ENCODE measurements at places on chromosomes 11 and 22.
A peak's percentile ranks its signal among the peaks of the same experiment; 100 is the strongest.

GRCh38 chr11:107598225-107599139 lies 7.5 kb downstream of the ELMOD1 start:
- peak; percentile 38 for DNase-seq

- DNase-seq: no peak
These were observed 35.9 kb downstream of the SHISAL1 start for GRCh38 chr22:44276706-44277356.

DNA sequence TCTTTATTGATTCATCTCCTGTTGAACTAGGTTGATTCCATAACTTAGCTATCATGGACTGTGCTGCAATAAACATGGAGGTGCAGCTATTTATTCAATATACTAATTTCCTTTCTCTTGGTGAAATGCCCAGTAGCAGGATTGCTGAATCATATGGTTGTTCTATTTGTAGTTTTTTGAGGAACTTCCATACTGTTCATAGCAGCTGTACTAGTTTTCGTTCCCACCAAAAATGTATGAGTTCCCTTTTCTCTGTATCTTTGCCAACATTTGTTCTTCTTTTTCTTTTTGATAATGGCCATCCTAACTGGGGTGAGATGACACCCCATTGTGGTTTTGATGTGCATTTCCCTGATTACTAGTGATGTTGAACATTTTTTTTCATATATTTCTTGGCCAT lies 87.2 kb upstream of the NAV2 start:
- DNase-seq: no peak

DNA sequence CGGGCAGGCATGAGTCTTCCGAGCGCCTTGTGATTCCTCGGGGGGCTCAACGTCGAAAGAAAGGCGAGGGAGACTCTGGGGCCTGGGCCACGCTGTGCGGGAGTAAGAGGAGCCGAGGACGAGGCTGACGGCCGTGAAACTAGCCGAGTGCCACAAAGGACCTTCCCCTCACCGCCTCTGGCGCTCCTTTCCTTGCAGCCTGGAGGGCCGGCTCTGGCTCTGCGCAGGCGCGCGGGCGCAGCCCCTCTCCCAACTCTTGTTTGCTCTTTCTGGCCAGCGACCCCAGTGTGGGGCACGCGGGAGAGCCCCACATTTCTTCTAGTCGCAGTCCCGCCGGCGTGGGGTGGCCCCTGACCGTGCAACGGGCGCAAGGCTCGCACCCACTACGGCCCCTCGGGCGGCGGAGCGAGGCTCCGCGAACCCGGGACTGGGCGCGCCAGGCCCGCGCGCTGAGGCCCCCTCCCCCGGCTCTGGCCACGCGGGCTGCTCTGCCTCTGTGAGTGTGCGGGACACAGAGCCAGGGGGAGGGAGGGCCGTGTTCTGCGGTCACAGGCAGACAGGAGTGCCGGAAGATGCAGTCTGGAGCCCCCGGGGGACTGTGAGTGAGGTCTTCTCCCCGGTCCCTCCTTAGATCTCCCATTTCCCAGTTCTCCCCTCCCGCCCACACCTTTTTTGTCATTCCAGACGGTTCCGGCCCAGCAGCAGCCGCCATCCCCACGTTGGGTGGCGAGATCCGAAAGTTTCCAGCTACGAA lies 1.0 kb upstream of the TOB2 start:
- peak; percentile 74 for DNase-seq

- DNase-seq: no peak
These were observed 199.3 kb downstream of the PGR start for GRCh38 chr11:100930185-100930778.

DNA sequence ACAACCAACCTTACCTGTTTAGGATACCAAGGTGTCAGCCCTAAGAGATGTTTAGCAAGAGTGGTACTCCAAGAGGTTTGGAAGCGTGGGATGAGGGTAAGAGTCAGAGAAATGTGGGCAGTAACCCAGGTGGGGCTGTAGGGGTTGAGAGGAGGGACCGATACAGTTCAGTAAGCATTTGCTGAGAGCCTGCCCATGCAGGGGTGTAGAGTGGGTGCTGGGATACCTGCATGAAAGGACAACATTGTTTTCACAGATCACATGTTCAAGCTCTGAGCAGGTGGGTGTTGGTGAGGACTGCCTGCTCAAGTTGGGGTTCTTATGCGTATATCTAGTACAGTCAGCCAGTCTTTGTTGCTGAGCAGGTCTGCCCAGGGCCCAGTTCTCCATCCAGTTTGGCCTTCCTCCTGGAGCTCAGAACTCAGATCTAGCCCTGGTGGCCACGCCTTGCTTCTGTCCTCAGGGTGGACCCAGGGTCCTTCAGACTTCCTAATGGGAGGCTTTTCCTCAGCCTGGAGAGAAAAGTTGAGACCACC lies 14.8 kb downstream of the PPFIBP2 start:
- DNase-seq: no peak

- peak; percentile 50 for DNase-seq
These were observed 8.5 kb upstream of the CHRDL2 start for GRCh38 chr11:74739546-74740270.

- DNase-seq: peak; percentile 78
These were observed at the start of gene SEC14L2 for GRCh38 chr22:30396871-30397655. SEC14L2 (plus strand) TSS chr22:30397018; CDS start chr22:30397117, 99 bp downstream.

GRCh38 chr11:61963282-61964057 lies 4.0 kb downstream of the FTH1 start:
- DNase-seq: no peak

GRCh38 chr11:44286268-44286880 lies 23.6 kb downstream of the ALX4 start:
- peak; percentile 60 for DNase-seq

- DNase-seq: peak; percentile 47
These were observed 21.3 kb downstream of the TNKS1BP1 start for GRCh38 chr11:57303280-57303989.
